ENCODE measurements at places on chromosomes 11 and 22. TPM values are rescaled to one million over a fixed set of nuclear protein-coding genes. Genes with fewer than 3 reads are reported as not detected.

DNA sequence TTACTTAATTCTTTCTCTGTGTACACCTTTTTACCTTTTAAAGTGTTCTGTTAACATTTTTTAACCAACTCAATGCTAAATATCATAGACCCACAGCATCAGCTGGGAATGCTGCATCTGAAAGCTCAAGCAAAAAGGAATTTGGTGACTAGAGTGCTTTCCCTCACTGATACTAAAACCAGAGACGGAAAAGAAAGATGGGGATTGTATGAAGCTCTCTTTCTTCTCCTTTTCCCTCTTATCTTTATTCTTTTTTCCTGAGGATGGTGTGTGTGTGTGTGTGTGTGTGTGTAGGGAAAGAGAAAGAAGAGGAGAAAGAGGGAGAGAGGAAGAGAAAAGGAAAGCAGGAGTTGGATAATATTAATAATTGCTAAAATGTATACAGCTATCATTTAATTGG lies 4.1 kb upstream of the SIK2 start:
- no peak for DNase-seq

- no peak for DNase-seq
These were observed 115.7 kb downstream of the ABTB2 start for GRCh38 chr11:34242037-34242625.

The PAX6 gene
- 16.4 TPM for total RNA-seq

GRCh38 chr11:130672911-130673310 lies 224.5 kb downstream of the ADAMTS15 start:
- DNase-seq: no peak

- DNase-seq: no peak
These were observed 95.0 kb downstream of the PDHX start for GRCh38 chr11:35011389-35011788.

The MS4A7 gene
- total RNA-seq: 3.3 TPM

DNA sequence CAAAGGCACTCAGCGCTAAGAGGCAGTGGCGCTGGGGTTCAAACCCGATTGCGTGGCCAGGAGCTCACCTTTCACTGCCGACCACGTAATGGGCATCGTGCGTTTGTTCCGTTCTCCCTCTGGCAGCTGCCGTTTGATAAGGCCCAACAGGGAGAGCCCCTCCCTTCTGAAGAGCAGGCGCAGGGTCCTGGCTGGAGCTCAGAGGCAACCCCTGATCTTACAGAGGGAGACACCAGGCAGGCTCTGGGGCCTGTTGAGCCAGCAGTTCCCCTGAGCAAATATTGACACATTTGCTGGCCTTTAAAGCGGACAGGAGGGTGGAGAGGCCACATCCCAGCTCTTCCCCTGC lies 11.7 kb upstream of the C1QTNF6 start:
- no peak for DNase-seq

DNA sequence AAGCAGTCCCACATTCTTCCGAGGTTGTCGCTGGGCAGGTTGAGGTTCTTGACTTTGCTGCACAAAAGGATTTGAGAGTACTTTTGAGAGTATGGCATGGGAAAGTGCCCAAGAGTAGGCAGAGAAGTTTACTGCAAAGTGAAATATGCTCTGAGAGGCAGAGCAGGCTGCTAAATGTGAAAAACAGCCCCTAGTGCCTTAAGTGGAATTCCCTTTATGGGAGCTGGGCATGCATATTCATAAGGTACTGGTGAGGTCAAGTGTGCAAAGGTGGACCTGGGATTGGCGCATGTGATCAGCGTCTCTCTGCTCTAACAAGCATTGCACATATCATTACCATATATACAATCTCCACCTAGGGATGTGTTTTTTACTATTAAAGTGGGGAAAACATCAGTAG lies 12.0 kb upstream of the APOL4 start:
- no peak for DNase-seq

DNA sequence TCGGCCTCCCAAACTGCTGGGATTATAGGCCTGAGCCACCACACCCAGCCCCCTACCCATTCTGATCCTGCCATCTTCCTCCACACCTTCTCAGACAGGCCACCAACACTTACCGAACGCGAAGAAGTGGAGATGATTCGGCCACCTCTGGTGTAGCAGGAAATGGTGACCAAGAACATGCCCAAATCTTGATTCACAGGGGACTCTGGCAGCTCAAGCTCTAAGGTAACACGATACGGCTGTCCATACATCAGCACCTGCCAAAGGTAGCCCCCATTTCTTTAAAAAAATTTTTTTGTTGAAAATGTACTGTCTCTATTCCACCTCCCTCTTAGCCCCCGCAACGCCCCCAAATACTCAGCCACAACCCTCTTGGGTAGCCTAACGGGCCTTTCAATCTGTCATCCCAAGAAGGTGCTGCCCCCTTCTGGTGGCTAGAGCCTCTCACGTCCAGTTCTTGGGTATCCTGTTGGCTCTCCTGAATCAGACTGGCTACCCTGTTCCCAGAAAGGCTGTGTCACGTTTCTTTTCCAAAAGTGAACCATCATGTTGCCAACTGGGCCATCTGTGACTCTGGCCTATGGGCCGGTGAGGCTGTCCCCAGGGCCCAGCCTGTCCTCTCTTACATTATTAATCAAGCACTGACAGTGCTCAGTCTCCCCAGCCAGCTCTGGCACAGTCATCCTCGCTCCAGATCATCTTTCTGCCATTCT lies 5.3 kb upstream of the LRRN4CL start:
- peak; percentile 46 for DNase-seq

The ATP6V1E1 gene
- total RNA-seq: 98.1 TPM

DNA sequence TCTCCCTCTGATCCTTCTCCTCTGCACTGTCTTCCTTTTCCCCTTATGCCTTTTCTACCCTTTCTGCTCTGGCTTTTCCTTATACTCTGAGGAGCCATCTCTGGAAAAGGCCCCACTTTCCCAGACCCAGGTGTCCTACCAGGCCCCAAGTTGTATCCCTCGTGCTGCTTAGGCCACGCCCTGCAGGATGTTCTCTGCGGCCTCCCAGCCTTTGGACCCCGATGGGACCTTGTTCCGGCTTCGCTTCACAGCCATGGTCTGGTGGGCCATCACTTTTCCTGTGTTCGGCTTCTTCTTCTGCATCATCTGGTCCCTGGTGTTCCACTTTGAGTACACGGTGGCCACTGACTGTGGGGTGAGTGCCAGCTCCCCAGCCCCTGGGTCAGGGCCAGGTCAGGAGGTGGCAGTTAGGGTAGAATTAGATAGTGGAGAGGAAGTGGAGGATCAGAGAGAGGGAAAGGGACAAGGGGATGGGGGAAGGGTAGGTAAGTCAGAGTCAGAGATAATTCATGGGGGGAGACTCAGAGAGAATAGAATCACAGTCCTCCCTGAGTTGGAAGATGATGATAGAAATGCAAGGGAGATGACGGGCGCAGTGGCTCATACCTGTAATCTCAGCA lies 8.9 kb downstream of the PGAP2 start:
- no peak for DNase-seq

DNA sequence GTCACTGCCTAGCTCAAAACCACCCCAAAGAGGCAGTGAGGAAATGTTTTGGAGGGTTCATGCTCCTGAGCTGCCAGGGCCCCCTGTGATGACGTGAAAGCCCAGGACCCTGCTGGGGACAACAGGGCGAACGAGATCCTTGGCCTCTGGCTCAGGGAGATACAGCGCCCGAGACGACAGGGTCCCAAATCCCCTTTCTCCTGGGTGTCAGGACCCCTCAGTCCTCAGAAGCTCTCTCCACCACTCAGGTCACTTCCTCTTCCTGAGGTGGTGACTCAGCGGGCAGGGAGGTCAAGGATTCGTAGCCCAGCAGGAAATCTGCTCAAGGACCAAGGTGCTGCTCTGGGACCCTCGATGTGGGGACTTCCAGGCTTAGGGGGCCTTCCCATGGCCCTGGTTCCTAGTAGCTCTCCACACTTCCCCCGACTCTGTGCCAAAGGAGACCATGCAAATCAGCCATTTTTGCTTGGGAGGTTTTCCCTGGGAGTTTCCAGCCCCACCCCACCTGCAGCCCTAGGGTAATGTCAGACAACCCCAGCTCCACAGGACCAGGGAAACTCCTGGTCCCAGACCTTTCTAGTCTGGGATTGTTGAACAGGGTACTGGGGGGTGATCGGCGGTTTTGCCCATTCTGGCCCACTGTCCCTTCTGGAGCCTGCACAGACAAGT lies 12.8 kb downstream of the BCL9L start:
- DNase-seq: no peak

GRCh38 chr11:117194267-117194666 lies 4.9 kb upstream of the TAGLN start:
- no peak for DNase-seq

The OR6T1 gene
- total RNA-seq: not detected

GRCh38 chr11:75639762-75640181 lies 29.1 kb downstream of the MAP6 start:
- peak; percentile 88 for DNase-seq

GRCh38 chr11:46352063-46352841 lies 5.0 kb downstream of the DGKZ start:
- DNase-seq: peak; percentile 51

Measured in occipital lobe (tissue), 3 donors.